ENCODE measurements at places on chromosomes 4 and X.

DNA sequence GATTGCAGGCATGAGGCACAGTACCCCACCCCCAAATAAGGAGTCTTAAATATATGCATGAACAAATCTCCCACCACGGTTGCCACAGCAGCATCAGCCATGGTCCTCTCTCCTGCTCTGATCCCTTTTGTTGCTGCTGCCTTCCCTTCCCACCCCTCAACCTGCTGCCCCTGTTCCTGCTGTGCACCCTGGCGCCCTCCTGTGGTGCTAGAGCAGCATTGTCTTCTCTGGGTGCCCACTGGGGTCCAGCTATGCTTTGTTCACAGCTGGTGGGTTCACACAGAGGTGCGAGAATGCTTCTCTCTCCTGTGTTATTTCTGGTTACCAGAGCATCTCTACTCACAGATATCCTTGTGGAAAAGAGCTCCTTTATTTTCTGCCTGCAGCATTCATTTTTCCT is 116.2 kb downstream of the GATB start:
- no peak for DNase-seq

- DNase-seq = no peak
Measured at GRCh38 chr4:95599777-95600400, 51.1 kb upstream of the UNC5C start.

GRCh38 chr4:158870626-158871334 is 102.0 kb downstream of the FNIP2 start:
- DNase-seq = no peak

DNA sequence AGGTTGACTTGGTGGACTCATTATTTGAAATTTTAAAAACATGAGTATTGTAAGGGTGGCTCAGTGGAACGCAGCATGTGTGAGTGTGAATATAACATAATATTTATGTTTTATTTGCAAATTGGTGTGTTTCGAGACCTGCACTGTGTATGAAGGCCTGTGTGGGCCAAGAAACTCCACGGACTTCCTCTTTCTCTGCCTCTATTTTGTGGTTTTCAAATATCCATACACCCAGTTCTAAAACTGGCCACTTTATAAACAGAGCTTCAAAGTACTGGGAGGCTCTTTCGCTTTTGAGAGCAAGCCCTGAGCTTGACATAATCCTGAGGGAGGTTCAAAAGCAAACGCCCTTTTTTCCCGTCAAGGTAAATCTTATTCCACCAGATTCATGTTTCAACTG is 187.7 kb downstream of the GPAT3 start:
- no peak for DNase-seq

DNA sequence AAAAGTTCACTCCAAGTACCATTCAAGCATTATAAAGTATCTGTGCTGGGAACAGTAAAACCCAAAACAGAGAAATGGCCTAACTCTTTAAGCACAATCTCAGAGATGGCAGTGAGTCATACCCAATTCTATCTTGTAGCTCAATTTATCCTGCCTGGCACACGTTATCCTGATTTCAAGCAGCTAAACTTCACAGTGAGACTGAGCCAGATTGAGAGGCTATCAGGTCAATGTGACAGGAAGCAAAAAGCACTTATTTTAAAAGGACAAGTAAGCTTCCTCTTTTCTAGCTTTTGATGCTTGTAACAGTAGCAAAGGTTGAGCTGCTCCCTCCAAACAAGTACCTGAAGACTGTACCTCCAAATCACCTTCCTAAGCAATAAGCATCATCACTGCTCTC is 324.9 kb downstream of the NAF1 start:
- DNase-seq = no peak

- no peak for DNase-seq
Measured at GRCh38 chr4:43126595-43126994, 234.1 kb downstream of the GRXCR1 start.

GRCh38 chr4:101205916-101206315 is 141.4 kb downstream of the PPP3CA start:
- DNase-seq = peak; percentile 11

GRCh38 chr4:26206339-26206738 is 114.5 kb upstream of the RBPJ start:
- DNase-seq = no peak

GRCh38 chrX:96846841-96847240 is 36.9 kb upstream of the RPA4 start:
- no peak for DNase-seq

DNA sequence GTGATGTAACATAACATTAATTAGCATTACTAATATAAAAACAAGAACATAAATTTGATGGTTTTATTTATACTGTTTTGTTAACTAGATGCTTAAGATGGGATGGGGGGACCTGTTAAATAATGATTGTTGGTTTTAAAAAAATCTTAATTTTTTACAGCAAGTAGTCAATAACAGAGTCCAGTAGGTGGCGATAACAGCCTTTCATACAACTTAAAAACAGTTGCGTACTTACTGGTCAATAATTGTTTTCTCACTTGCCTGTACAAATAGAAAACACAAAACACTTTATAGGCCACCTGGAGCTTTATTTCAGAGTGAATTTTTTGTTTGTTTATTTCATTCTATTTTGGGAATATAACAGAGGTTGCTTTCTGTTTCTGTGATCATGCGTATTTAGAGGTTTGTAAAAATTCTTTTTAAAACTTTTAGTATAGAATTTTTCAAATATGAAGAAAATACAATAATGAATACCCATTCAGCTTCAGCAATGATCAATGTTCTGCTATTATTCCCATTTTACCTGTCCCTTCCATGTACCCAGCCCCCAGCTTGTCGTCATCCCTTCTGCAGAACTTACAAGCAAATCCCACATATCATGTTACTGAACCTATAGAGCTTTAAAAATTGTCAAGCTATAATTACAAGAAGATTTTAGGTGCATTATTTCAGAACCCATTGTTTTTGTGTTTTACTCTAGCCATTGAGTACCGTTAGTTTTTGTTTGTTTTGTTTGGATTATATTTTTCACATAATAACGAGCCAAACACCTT is 97.1 kb downstream of the MRPL1 start:
- DNase-seq = peak; percentile 9

DNA sequence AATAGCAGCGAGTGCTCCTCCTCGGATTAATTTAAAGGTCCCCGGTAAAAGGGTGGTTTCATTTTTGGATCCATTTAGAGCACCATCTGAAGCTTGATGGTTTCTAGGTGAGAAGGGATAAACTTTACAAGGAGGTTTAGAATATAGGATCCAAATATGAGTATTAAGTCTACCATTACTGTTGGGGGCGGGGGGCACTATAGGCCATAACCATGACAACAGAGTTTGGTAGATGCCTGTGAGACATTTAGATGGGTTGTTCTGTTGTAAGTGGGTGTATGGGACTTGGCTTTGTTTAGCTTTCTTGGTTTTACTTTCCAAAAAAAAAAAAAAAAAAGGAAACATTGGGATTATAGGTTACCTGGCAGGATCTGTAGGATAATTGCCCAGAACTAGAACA is 92.7 kb downstream of the TENT5D start:
- DNase-seq = no peak

- DNase-seq = no peak
Measured at GRCh38 chr4:30495651-30496310, 224.4 kb upstream of the PCDH7 start.

- DNase-seq = no peak
Measured at GRCh38 chr4:85491527-85491926, 16.6 kb downstream of the ARHGAP24 start.

DNA sequence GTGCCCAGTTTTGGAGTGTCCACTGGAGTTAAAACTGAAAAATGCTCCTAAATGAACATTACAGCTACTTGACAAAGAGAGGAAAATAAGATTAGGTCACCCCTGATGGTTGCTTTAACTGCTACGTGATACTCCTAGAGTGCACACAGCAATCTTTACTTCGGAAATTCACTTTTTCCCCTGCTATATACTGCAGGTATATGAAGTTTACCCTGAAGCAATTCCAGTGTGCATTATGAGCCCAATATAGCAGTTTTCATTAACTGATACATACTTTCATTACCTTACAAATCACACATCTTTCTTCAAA is 773 bp upstream of the ZNF827 start:
- DNase-seq = no peak

GRCh38 chr4:109739547-109739946 is 9.7 kb upstream of the PLA2G12A start:
- no peak for DNase-seq

DNA sequence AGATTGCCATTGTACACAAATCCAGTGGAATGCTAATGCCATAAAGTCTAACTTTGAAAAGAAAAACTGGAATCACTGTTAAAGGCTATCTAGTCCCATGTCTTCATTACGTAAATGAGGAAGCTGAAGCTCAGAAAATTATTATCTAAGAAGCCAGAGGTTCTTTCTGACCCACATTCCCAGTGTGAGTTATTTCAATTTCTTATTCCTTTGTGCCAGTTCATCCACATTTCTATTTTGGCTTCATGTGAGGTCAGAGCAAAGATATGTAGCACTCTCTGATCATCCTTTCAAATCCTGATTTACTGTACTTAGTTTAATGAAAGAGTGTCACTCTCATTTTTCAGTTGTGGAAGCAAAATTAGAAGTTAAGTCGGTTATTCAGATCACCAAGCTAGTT is 24.6 kb upstream of the NWD2 start:
- no peak for DNase-seq

- DNase-seq = no peak
Measured at GRCh38 chr4:105895583-105896460, 551 bp downstream of the NPNT start.

GRCh38 chr4:112938461-112939058 is 110.9 kb upstream of the ANK2 start:
- DNase-seq = no peak

GRCh38 chr4:78726546-78726945 is 49.6 kb upstream of the BMP2K start:
- DNase-seq = no peak

DNA sequence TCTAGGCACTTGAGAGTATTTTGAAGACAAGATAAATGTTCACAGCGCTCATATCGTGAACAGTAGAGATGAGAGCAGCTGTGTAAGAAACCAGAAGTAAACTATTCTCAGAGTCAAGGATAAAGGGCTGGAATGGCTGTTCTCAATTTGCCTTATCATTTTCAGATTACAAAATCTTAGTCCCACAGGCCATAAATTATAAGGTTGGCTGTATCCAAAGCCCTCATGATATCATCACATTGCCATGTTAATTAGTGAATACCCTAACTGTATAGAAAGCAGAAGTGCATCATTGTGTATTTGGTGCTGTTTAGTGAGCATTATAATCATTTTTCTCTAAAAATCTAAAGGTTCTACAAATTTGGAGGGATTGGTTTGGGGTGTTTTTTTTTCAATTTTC is 168.9 kb upstream of the EDNRA start:
- DNase-seq = no peak

GRCh38 chrX:153408221-153408721 is 3.0 kb upstream of the ZFP92 start:
- DNase-seq = no peak

- no peak for DNase-seq
Measured at GRCh38 chr4:121200795-121201472, 36.8 kb upstream of the TNIP3 start.

DNA sequence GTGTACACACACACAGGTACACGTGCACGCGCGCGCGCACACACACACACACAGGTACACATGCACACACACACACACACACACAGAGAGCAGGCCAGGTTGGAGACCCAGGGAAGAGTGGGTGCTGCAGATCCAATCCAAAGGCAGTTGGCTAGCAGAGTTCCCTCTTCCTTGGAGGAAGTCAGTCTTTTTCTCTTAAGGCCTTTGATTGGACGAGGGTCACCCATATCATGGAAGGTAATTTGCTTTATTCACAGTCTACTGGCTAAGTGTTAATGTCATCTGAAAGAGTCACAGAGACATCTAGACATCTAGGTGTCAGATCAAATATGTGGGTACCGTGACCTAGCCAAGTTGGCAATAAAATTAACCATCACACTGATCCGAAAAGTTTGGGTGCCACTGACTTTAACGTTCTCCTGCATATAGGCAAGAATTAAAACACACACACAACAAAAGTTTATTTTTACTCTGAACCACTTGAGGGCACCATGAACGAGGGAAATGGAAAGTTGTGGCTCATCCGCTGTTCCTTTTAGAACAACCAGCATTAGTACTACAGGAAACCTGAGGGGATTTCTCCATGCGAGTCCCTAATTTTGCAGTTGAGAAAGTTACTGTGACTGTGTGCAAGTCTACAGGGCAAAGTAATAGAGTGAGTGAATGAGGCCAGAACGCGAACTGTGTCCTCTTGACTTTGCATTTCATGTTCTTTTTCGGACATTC is 66.0 kb upstream of the STOX2 start:
- no peak for DNase-seq

- no peak for DNase-seq
Measured at GRCh38 chr4:27327421-27328181, 467.0 kb downstream of the STIM2 start.

DNA sequence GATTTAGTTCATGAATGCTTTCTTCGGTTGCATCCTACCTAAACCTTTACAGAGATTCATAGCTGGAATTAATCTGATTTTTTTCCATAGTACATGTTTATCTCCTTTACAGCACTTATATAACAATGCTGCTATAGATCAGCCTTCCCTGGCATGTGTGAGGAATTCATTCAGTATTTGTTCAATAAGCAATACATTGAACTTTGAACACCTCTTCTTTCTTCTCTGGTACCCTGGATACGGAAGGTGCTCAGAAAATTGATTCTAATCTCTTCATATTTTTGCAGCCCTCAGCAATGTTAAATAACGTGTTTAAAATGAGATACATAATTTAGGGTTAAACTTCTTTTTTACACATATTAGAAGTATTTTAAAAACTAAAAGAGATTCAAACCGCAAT is 467.4 kb downstream of the TRIML1 start:
- DNase-seq = no peak

GRCh38 chr4:96205143-96205936 is 365.4 kb downstream of the PDHA2 start:
- DNase-seq = no peak

GRCh38 chr4:100894339-100894870 is 376.6 kb upstream of the EMCN start:
- no peak for DNase-seq

GRCh38 chr4:67568820-67569219 is 10.3 kb downstream of the STAP1 start:
- no peak for DNase-seq

- DNase-seq = no peak
Measured at GRCh38 chr4:113052379-113052951, 3.0 kb downstream of the ANK2 start.

DNA sequence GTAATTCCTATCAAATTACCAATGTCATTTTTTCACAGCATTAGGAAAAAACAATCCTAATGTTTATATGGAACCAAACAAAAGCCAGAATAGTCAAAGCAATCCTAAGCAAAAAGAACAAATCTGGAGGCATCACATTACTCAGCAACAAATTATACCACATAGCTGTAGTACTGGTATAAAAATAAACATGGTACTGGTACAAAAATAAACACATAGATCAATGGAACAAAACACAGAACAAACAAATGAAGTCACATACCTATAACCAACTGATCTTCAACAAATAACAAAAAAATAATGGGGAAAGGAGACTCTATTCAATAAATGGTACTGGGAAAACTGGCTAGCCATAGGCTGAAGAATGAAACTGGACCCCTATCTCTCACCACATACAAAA is 37.4 kb downstream of the PPA2 start:
- no peak for DNase-seq

- DNase-seq = no peak
Measured at GRCh38 chr4:141802333-141802732, 165.9 kb downstream of the IL15 start.

All from naive thymus-derived CD8-positive, alpha-beta T cell (primary cell).